Ovary (tissue), 10 donors: ENCODE measurements at places on chromosomes 2 and 18.

DNA sequence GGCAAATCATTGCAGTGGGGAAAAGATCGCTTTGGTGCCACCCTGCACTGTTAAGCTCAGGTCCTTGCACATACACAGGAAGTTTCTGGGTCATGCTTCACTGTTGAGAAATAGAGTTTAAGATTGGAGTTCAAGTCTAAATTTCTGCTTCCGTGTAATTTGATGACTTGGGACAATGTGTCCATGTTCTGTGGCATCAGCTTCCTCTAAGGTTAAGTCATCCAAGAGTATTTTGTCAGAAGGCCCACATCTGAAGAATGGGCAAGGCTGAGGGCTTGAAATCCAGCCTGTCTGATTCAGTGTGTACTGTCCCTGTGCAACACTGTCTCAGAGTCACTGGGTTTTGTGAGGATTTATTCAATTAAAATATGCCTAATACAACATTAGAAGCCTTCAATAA is 880.7 kb downstream of the SUCLG1 start:
- DNase-seq = no peak

GRCh38 chr2:240597054-240597418 is 10.5 kb downstream of the CAPN10 start:
- no peak for DNase-seq

GRCh38 chr2:70068119-70068518 is 19.2 kb upstream of the PCBP1 start:
- no peak for DNase-seq

DNA sequence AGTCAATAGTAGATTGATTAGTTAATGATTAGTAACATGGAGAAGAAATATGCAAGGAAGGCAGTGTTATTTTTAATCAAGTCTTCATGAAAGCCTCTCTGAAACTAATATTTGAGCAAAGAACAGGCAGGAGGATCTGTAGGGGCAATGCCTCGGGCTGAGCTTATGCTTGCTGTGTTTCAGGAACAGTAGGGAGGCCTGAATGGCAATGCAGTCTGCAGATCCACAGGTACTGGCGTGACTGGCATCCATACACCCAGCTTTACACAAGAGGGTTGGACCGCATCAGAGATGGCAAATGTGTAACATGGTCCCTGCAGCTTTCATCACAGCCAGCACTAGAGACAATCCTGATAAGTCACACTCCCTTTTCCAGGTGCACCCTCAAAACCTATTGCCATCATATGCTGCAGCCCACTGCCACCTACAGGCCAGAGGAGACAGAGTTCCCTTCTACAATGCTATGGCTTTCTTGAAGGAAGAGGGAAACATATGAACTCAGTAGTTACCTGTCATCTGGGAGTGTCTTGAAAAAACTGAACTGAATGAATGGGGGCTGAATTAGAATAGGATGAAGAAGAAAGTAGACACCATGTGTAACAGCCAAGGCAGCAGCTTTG is 582.4 kb upstream of the RAB6C start:
- DNase-seq = no peak

GRCh38 chr2:27866237-27866636 is 23.9 kb downstream of the RBKS start:
- no peak for DNase-seq

- DNase-seq = no peak
Observed at GRCh38 chr2:224650815-224651439, 65.2 kb downstream of the CCDC195 start.

- peak; percentile 16 for DNase-seq
Observed at GRCh38 chr2:238911376-238912227, 63.7 kb downstream of the TWIST2 start.

- no peak for DNase-seq
Observed at GRCh38 chr2:172783165-172783898, 47.7 kb downstream of the RAPGEF4 start.

DNA sequence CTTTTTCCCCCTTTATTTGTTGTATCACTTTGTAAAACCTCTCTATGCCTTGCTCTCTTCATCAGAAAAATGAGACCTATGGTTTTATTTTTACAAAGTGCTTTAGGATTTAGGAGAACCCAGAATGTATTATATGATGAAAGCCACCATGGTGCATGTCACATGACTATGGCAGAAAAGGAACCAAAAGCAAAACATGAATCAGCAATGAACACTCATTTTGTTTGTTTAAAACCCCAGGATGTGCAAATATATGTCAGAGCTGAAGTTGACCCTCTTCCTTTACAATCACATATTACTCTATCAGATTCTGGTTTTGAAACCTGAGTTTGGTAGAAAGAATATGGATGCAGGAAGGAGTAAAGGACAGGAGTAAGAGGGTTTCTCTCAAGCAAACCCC is 70.0 kb downstream of the FIGN start:
- DNase-seq = no peak

DNA sequence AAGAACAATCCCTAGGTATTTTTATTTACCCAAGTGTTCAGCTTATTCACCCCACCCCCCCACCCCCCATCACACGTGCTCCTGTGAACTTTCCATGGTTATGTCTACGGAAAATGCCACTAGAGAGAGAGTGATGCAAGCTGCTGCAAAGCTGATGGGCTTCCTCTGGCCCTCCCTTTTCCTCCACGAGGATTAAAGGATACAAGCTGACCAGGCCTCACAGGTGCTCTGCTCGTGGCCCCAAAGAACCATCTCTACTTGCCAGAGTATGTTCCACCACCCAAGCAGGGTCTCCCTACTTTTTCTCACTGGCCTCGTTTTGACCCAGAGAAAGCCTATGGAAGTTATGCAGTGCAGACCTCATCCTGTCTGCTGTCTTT is 342.6 kb downstream of the CELF4 start:
- no peak for DNase-seq

DNA sequence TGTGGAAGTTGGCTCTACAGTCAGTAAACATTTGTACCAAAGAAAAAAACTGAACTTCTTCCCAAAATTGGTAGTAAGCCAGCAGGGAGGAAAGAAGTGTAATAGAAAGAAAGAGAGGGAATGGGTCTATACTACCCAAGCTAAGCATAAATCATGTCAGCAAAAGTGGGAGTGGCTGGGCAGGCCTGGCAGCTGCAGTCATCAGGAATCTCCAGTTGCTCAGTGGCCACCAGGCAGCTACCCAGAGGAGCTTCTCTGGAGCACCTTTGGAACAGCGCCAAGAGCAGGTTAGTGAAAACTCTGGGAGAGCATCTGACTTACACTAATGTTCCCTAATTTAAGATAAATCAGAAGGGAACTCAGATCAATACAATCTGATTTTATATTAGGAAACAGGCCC is 14.3 kb downstream of the FRZB start:
- peak; percentile 28 for DNase-seq

GRCh38 chr2:74768401-74768914 is 65.5 kb upstream of the HK2 start:
- DNase-seq = no peak

DNA sequence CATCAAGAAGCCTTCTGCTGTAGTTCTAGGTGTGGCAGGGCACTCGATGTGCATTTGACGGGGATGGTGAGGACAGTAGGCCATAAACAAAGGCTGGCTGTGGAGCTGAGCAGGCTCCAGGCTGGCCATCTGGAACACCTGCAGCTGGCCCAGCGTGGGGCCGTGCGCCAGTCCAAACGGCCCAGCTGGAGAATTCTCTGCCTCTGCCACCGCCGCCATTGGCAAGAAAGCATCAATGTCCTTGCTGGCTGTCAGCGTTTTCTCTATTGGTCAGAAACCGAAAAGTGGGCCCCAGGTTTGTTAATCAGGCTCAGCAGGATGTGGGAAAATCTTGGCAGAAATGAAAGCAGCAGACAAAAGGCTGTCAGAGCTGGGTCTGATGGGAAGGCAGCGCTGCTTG is 24.0 kb upstream of the CTIF start:
- no peak for DNase-seq

DNA sequence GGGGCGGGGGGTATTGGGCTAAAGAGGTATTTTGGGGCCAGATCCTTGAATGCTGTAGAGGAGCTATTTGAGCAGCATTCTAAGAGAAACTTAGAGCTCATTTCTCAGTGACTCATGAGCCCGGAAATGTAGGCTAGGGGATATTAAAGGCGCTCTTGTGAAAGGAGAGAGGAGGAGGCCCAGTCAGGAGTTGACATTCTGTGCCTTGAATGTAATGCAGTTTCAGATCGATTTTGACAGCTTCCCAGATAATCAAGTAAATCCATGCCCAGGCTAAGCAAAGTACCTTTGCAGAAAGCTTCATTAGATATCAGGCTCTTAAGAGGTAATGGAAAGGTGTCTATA is 1.5 kb downstream of the CAB39 start:
- no peak for DNase-seq

GRCh38 chr18:37499044-37499443 is 66.6 kb downstream of the CELF4 start:
- no peak for DNase-seq

DNA sequence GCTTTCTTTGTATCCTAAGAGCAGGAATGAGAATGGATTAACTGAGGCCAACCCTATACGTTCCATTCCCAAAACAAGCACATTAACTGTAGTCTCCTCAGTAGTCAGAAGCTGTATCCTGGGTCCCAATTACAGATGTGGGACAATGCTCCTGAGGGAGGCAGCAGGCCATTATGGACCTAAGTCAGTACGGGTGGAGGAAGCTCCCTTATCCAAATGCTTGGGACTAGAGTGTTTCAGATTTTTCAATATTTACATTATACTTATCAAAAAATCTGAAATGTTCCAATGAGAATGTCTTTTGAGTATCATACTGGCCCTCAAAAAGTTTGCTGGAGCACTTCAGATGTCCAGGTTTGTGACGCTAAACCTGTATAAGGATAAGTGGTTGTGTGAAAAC is 90.1 kb downstream of the PRELID3A start:
- DNase-seq = no peak

DNA sequence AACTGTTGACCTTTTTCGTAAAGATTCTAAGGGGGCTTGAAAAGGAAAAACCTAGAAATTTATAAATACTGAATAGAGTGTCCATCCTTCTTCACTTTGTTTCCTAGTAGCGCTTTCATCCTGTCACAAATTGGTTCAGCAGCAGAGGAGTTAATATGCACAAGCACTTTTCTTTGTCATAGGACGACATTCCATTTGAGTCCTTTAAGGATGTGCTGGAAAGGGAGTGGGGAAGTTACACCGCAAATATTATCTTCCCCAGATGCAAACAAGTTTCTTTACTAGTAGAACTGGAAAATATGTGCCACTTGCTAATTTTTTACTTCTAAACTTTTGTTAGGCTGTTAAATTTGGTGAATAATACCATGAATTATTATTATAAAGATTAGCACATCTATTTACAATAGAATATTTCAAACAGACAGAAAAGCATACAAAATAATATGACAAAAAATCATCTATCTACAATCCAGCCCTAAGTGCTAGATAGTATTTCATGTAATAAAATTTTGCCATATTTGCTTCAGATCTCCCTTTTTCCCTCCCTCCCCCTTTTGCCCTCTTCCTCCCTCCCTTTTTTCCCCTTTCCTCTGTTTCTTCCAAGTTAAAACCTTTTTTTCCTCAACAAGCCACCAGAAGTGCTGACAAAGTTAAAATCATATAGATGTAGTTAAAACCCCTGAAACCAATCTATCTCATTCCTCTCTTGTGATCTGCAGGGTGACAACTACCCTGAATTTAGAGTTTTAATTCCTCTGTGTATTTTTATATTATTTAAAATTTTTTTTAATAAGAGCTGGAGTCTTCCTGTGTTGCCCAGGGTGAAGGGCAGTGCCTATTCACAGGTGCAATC is 50.5 kb upstream of the MAP4K3 start:
- no peak for DNase-seq

- peak; percentile 45 for DNase-seq
Observed at GRCh38 chr2:114543236-114543766, 100.9 kb downstream of the DPP10 start.

GRCh38 chr2:150624001-150624401 is 136.5 kb upstream of the RND3 start:
- DNase-seq = no peak

DNA sequence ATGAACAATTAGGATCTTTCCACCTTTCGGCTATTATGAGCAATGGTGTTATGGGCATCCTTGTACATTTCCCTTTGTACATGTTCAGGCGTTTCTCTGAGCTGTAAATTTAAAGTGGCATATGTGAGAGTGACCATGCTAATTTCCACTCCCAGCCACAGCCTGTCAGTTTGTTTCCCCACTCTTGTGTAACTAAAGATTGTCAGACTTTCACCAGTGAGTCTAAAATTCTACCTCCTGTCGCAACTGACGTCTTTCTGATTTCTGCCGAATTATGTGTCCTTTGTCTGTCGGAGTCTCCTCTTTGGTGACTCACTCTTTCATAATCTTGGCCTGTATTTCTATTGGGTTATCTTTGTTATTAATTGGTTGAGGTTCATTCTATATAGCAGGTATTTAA is 50.7 kb downstream of the TRAPPC12 start:
- no peak for DNase-seq

- DNase-seq = no peak
Observed at GRCh38 chr18:32530947-32531651, 60.4 kb upstream of the GAREM1 start.

DNA sequence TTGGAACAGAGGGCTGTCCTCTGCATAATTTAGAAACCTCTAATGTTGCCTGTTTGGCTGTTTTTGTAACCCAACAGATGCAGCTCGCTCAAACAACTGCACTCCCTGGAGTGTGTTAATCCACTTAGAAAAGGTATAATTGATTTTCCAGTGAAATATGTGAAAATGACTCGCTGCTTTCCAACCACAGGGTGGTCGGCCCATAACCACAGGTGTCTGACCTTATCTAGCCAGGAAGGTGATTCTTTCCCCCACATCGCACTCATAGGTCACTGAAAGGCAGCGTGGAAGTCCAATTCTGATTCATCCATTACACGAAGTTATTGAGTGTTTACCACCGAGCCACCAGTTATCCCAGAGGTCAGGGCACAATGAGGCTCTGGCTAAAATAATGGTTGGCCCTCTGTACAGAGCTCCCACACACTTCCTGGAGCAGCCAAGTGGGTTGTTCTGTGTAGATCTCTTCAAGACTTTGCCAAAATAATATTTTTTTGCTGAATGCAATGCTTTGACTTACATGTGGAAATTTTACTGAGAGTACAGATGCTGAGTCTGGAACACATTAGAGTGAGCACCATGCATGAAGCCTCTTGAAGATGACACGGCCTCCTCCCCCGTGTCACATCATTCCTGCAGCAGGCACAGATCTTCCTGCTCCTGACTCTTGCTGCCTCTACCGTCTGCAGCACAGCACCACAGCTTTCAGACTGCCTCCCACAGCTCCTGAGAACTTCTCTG is 396.2 kb downstream of the ZNF516 start:
- DNase-seq = peak; percentile 36

DNA sequence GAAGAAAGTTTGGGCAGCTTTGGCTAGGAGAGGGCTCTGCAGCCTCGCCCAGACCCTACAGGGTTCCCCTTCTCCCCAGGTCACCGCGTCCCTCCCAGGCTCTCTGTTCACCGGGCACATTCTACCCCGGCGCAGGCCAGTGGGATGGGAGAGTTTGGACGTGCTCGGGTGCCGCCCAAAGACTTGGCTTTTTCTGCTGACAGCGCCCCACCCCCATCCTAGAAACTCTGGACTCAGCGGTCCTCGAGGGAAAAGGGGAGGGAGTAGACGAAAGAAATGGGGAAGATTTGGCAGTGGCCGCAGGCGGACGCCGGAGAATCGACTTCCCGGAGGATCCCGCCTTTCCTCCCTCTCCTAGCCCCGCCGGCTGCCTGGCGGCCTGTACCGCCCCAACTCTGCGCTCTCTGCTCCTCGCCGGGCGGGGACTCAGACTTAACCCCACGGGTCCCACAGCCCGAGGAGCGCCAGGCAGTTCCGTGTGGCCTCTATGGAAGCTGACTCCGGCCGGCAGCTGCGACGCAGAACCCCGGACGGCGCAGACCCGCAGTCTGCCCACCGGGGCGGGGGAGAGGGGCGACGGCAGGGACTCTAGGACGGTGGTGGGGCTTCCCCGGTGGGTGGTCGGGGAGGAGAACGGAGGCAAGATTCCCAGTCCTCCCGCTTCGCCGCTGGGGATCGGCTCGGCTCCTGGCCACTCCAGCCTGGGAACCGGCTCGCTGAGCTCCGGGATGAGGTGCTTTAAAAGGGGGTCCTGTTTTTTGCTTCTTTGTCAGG is 863 bp upstream of the SIX2 start:
- DNase-seq = no peak
